Caki2 (cell line): ENCODE measurements at places on chromosomes 7 and 10. TPM values are rescaled to one million over a fixed set of nuclear protein-coding genes. Genes with fewer than 3 reads are reported as not detected.
A peak's percentile ranks its signal among the peaks of the same experiment; 100 is the strongest.

GRCh38 chr7:88689821-88690220 is 69.7 kb upstream of the ZNF804B start:
- no peak for DNase-seq

DNA sequence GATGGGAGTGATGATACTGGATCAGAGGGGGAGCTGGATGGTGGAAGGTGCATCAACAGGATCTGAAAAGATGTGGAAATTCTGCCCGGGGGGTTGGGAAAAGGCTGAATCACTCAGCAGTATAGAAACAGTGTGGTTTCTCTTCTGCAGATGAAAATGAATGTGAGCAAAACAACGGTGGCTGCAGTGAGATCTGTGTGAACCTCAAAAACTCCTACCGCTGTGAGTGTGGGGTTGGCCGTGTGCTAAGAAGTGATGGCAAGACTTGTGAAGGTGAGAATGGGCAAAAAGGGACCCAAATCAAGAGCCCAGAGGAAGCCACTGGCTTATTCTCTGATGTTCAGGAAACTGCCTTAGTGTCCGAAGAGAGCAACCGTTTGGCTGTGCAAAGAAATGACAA is 12.9 kb downstream of the OIT3 start:
- no peak for DNase-seq

GATA3 gene
- total RNA-seq = 0.34 and 1.7 TPM in 2 replicates

DNA sequence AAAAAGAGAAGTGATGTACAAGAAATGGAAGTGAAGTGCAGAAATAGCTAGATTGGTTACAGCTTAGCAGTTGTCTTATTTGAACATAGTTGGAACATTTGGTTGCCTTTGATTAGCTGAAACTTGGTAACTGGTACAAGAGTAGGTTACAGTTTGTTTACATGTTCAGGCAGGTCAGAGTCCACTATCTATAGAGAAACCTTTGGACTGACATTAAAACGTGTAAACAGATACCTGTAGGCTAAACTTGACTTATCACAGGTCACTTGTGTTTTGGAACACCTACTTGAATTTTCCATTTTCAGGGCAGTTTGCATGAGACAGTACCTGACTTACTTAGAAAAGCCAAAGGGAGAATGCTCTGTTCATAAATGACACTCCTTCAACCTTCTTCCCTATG is 28.5 kb upstream of the CYP2C8 start:
- DNase-seq = no peak

PRXL2A gene
- total RNA-seq = 71.9 and 92.2 TPM in 2 replicates

DNA sequence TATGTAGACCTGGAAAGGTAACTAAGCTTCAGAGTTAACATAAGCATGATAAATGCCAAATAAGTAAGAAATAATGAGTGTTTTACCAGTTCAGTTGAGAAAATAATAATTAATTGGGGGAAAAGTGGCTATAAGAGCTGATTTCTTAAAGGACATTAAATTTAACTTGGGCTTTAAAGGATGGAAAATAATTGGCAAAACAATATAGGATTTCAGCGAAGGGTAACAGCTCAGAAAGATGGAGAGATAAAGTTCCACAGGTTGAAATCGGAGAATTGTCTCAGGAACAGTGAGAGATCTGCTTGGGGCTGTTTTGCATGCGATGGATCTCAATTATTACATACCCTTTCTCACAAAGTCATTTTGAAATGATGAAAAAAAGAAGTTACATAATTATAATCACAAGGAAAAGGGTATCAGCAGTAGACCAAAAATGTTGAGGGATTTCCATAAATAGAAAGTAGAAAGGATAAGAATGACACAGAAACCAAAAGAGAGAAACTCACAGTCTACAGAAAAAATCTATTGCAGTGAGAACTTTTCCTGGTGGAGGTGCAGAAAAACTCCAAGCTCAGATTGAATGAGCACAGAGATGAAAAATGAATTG is 40.1 kb upstream of the ITGB8 start:
- DNase-seq = no peak

PTPRN2 gene
- 0.78 and 0.88 TPM in 2 replicates for total RNA-seq

GJD4 gene
- not detected in 2 replicates for total RNA-seq

ACBD7 gene
- total RNA-seq = 7.0 and 7.5 TPM in 2 replicates

CRYGN gene
- total RNA-seq = not detected in 2 replicates

CLRN3 gene
- not detected in 2 replicates for total RNA-seq

MLXIPL gene
- not detected in 2 replicates for total RNA-seq

GRCh38 chr10:111126077-111126476 is 49.2 kb downstream of the ADRA2A start:
- DNase-seq = peak; percentile 2

GRCh38 chr7:141704741-141705140 is 2.8 kb upstream of the DENND11 start:
- no peak for DNase-seq

FAM24B gene
- 0.64 and 2.5 TPM in 2 replicates for total RNA-seq

GPNMB gene
- 32.7 and 33.1 TPM in 2 replicates for total RNA-seq

TAS2R41 gene
- total RNA-seq = not detected in 2 replicates

VWC2 gene
- not detected in 2 replicates for total RNA-seq

GRCh38 chr7:78751253-78751652 is 702.2 kb downstream of the MAGI2 start:
- DNase-seq = no peak

DDC gene
- 0.90 and 4.4 TPM in 2 replicates for total RNA-seq

GRCh38 chr10:2294739-2295138 is 557.4 kb upstream of the ADARB2 start:
- DNase-seq = no peak

DNA sequence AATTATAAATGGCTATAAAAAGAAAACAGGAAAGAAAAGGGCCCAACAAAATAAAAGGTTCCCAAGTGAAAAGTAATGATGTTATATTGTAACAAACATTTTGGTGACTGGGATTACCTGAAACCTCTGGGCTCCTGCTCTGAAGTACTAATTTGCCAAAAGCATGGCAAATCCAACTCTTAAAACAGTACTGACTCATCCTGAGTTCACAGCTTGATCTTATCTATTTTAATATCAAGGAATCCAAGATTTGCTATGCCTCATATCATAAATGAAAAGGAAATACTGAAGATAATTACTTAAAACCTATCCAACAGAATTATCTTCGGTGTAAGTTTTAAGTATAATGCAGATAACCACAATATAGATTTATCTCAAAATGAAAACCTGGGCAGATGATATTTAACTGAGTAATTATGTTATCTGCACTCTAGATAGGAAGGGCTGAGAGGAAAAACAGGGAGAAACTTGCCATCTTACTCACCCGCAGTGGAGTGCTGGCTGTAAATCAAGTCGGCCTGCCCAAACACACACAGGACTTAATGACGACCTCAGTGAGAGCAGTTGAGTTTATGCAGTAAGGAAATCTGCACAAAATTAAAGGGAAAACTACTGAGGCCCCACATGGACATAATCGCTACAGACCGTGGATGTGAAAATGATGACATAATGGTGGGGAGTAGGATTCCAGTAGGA is 48.4 kb downstream of the MPP7 start:
- peak; percentile 19 for DNase-seq

DNA sequence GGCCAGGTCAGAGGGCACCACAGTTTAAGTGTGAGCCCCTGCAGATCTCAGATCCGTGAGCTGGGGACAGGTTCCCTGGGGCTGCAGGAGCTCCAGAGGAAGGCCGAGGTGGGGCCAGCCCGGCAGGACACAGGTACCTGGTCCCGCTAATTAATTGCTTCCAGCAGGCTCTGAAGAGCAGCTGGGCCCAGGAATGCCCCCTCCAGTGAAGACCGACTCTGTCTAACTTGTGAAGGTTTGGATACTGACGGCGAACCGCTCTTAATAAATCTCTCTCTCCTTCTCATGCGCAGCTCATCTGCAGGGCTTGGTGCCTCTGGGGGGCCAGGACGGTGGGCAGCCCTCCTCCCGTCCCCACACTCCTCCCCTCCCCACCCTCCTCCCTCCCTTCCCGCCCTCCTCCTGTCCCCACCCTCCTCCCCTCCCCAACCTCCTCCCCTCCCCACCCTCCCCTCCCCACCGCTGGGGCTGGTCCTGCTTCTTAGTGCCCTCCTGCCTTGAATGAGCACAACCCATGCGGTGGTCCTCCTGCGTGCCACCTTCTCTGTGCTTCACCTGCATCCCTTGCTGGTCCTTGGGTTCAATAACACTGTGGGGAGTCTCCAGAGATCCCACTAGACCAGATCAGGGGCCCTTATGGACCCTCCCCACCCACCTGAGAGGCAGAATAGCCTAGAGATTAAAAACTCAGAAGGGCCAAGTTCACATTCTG is 38.3 kb downstream of the PDGFA start:
- no peak for DNase-seq

- no peak for DNase-seq
Measured at GRCh38 chr7:137337902-137338301, 5.6 kb downstream of the PTN start.

RPEL1 gene
- total RNA-seq = not detected in 2 replicates

PRTFDC1 gene
- total RNA-seq = 7.9 and 9.8 TPM in 2 replicates

DNA sequence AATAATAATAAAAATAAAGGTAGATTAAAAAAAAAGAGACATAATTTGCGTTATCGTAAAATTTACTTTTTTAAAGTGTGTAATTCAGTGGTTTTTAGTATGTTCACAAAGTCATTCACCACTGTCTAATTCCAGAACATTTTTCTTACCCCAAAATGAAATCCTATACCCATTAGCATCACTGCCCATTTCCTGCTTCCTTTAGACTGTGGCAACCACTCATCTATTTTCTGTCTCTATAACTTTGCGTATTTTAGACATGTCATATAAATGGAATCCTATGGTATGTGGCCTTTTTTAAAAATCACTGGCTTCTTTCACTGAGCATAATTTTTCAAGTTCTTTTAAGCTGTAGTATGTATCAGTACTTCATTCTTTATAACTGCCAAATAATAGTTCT is 53.6 kb downstream of the KAT6B start:
- DNase-seq = no peak

DNA sequence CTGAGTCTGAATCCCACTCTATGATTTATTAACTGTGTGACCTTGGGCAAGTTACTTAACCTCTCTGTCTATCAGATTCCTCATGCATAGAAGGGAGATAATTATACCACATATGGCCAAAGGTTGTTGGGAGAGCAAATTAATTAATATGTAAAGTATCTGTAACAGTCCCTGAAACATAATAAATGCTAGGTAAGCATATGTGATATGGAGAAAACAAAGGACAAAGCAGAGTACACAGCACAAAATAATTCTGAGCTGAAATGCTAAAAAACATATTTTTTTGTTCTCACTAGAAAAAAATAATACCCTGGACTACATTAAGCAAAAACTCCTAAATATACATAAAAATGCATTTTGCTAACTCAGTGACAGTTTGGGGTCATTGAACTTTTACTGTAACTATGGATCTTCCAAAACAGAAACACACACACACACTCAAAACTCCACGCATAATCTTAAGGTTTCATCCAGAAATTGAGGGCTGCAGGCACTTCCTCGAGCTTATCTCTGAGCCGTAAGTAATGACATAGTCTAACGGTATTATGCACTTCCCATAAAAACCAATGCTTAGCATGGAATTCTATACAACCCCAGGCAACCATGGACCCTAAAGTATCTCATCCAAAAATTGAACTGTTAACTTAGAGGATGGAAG is 201.7 kb upstream of the PTN start:
- no peak for DNase-seq

DNA sequence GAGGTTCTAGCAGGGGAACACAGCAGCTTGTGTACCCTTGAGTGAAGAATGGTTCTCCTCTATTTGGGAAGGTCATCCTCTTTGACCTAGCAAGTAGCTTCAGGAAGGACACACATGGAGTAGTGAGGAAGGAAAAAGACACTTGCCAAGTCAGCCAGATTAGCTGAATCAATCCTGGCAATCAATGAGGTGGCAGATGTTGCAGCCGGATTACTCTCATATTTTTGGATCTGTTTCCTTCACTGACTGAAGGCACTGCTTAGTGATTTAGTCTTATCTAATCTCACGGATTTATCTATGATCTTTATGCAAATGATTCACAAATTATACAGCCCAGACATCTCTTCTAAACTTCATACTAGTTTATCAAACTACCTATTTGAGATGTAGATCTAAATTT is 218.8 kb downstream of the GPR158 start:
- DNase-seq = no peak

DNA sequence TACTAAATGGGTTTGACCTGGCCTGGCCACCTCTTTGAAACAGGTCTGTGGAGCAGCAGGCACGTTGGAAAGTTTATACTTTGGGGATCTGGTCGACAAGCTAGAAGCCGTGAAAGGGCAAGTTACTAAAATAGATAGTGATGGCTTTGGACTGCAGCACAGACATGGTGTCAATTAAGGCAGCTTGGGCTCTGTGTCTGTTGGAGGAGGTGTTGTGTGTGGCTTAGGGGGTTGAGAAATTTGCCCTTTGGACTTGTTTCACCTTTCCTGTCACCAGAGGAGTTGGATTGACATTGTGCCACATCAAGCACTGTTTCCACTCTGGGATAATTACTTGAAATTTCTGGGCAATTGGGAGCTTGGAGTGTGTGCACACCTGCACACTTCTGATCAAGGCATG is 251.8 kb upstream of the MKI67 start:
- DNase-seq = no peak

GRCh38 chr7:68065581-68065980 is 1068.9 kb downstream of the TYW1 start:
- no peak for DNase-seq

DNA sequence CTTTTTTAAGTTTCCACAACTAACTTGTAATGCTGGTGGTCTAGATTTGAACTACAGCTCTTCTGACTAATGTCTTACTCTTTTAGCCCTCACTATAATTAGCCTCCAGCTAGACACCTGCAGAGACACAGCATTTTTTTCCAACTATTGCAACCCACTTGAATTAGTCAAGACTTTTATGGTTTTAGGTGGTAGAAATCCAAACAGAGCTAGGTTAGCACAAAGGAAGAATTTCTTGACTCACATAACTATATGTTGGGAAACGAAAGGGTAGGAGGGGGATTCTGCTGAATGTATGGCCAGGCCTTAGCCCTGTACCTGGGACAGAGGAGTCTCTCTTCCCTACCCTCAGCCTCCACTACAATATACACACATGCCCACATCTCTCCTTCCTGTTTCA is 586.1 kb downstream of the INHBA start:
- DNase-seq = no peak

DNA sequence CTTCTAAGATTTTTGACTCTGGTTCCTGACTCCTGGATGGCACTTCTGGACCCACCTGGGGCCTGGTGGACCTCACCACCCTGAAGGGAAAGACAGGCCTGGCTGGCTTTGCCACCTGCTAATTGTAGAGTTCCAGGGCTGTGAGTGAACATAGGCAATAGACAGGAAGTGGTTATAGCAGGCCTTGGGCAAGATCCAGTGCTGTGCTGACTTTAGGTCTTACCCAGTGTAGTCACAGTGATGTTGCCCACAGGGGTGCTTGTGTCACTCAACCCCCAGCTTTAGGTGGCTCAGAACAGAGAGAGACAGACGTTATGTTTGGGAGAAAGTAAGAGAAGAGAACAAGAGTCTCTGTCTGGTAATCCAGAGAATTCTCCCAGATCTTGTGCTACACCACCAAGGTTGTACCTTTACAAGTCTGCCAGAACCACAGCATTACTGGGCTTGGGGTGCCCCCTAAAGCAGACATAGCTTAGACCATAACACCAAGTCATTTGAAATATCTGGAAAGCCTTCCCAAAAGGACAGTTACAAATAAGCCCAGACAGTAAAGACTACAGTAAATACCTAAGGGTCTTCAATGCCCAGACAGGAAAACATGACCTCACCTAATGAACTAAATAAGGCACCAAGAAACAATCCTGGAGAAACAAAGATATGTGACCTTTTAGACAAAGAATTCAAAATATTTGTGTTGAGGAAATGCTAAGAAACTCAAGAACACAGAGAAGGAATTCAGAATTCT is 303.4 kb downstream of the PCLO start:
- DNase-seq = peak; percentile 6
